OCI-M1 (cell line): ENCODE measurements at places on chromosomes 4 and X.

DNA sequence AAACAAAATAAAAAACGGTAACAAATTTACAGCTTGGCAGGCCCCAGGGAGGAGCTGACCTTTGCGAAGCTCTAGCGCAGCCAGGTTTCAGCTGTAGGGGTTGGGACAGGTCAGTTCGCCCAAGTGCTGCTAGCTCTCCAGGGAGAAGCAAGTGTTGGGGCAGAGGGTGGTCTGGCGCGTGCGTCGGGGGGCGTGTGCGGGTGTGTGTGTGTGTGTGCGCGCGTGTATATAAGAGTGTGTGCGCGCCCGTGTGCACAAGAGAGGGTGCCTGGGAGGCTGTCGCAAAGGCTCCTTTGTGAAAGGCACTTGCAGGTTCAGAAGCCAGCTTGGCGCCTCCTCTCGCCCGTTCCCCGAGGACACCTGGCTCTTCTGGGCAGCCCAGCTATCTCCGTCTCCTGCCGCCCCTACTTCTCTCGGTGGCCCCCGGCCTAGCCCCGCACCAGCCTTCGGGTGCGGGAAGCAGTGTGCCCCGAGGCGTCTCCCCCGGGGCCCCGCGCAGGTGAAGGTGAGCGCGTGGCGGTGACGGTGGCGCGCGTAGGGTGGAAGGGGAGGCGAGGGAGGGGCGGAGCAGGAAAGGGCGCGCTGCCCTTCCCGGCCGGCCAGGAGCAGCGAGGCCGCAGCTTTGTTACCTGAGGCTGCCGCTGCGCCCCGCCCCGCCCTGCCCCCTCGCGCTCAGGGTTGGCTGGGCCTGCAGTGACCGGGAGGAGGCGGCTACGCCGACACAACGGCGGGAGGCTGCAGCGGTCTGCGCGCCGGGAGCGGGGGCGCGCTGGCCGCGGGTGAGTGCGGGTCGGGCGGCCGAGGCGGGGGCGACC is at the start of gene FHDC1:
TSS of gene FHDC1 (plus strand) at position 693 of the 815 bp plus-strand sequence. CDS start 6,735 bp downstream, outside the sequence.
- no peak for DNase-seq

DNA sequence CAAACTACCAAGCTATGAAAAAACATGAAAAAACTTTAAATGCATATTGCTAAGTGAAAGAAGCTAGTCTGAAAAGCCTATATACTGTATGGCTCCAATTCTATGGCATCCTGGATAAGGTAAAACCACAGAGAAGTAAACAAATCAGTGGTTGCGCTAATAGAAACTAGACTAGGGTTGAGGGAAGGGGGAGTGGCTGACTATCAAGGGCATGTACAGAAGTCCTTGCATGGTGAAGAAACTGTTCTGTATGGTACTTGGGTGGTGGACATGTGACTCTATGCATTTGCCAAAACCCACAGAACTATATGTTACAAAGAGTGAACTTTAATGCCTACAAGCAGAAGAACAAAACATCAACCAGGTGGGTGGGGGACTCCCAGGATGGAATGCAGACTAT is 96.8 kb downstream of the MTMR1 start:
- no peak for DNase-seq

DNA sequence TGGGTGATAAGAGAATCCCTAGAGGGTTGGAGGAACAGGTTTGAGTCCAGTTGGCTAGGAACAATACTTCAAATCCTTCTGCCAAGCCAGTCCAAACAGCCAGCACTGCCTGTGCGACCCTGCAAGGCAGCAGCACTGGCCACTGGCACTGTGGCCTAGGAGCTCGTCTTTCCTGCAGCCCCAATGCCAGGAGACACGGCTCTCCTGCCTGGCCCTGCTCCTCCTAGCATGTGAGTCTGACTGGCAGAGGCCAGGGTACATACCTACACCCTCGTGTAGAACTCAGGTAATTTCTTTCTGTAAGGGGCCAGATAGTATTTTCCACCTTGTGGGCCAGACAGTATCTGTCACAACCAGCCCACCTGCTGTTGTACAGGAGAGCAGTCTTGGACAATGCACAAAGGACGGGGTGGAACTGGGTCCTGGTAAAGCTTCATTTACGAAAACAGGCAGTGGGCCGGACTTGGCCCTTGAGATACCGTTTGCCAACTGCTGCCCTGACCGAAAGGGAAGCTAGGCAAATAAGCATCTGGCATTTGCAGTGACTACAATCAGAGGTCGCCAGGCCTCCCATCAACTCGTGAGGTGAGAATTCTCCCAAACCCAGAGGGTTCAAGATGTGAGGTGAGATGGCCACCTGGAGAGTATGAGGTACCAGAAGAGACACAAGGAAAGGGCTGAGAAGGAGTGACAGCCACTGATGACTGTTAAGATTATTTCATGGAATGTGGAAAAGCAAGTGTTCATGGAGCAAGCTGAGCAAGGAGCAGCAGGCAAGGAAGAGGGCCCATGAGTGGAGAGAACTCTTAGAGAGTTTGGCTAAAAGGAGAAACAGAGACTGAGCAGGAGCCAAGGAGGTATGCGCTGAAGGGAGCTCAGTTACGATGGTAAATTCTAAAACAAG is 29.8 kb upstream of the IRAK1 start:
- no peak for DNase-seq

- DNase-seq, result peak; percentile 66
Observed at GRCh38 chr4:133597251-133597650, 448.2 kb downstream of the PCDH10 start.

GRCh38 chr4:141335166-141335565 is 114.5 kb downstream of the ZNF330 start:
- no peak for DNase-seq

- no peak for DNase-seq
Observed at GRCh38 chr4:124953486-124953885, 241.0 kb upstream of the ANKRD50 start.

- peak; percentile 91 for DNase-seq
Observed at GRCh38 chr4:124713185-124713592, 657 bp upstream of the ANKRD50 start.

DNA sequence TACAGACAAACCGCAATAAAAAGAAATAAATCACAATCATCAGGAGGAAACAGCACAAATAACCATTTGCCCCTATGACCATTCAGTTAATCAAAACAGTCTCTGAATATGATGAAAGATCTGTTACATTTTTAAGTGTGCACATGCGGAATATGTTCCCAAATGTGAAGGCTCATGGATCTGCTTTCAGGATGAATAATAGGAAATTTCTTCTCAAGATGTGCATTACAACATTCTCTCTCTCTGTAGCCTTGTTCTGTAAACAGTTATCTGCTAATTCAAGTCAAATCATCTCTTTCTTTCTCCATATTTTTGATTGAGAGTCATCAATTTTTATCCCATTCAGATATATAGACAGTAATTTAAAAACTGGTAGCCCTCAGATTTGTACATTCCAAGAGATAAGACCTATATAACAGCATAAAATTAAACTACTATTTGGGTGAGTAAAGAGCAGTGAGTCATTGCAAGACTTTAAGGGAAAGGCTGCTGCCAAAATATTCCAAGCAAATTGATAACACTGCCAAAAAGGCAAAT is 433.9 kb upstream of the ATOH1 start:
- no peak for DNase-seq

DNA sequence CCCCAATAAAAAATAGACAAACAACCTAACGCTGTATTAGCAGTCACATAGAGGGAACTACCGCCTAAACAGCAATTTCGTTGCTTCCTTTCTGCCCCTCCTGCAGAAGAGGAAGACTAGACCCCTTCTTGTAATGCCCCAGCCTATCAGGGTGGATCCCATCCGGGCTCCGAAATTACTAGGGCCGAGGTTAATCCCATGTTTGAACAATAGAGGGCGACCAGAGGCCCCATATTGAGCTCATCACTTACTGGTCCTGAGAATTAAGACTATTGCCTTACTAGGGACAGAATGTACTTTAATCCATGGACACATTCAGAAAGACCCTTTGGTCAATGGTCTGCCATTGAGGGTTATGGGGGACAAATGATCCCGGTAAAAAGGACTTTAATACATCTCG is 11.8 kb upstream of the ZNF630 start:
- peak; percentile 72 for DNase-seq

GRCh38 chr4:168453146-168453545 is 27.1 kb downstream of the DDX60L start:
- no peak for DNase-seq

GRCh38 chr4:86946868-86947500 is 12.2 kb downstream of the AFF1 start:
- peak; percentile 42 for DNase-seq
